Natural killer cell (primary cell): ENCODE measurements at places on chromosomes 6 and 20. TPM values are rescaled to one million over a fixed set of nuclear protein-coding genes. Genes with fewer than 3 reads are reported as not detected.

- DNase-seq = no peak
Measured at GRCh38 chr6:156909212-156910010, 132.2 kb downstream of the ARID1B start.

DNA sequence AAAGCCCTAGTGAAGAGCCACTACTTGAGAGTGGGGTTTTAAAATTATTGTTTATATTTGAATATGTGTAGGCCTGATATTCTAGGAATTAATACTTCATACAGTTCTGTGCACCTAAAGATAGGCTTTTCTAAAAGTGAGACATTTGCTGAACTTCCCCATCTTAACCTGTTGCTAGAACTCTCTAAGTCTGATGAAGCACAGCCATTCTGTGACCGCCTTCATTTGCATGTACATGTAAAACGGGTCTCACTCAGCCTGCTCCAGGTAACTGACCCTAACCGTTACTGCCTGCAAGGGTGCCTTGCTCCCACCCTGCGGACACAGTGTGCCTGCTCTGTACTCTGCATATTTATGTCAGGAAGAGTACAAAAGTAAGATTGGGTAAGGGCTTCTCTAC is 44.3 kb upstream of the IRF4 start:
- DNase-seq = no peak

EFCAB8 gene
- 2.9 TPM for total RNA-seq

DNA sequence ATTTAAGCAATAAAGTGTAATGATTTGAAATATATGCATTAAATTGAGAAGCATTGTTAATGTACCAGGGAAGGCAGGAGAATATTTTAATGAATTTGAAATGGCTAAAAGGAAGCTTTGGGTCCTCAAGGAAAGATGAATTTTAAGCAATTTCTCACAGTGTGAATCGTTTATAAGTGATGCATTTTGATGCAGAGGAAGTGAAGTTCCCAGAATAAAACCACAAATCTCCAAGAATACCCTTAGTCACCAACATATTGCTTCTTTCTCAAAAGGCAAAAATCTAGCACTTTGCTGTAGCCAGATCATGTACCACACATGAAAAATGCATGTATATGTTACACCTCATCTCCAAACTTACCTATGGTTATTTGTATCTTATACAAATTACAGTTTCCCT is 11.7 kb downstream of the TPD52L1 start:
- no peak for DNase-seq

GRCh38 chr6:11363881-11364576 is 131.6 kb upstream of the NEDD9 start:
- DNase-seq = peak; percentile 43

- no peak for DNase-seq
Measured at GRCh38 chr6:143838395-143838794, 4.7 kb upstream of the LTV1 start.

GRCh38 chr6:85685713-85686112 is 43.0 kb upstream of the SYNCRIP start:
- no peak for DNase-seq

- no peak for DNase-seq
Measured at GRCh38 chr6:163149279-163149848, 265.2 kb upstream of the QKI start.

DNA sequence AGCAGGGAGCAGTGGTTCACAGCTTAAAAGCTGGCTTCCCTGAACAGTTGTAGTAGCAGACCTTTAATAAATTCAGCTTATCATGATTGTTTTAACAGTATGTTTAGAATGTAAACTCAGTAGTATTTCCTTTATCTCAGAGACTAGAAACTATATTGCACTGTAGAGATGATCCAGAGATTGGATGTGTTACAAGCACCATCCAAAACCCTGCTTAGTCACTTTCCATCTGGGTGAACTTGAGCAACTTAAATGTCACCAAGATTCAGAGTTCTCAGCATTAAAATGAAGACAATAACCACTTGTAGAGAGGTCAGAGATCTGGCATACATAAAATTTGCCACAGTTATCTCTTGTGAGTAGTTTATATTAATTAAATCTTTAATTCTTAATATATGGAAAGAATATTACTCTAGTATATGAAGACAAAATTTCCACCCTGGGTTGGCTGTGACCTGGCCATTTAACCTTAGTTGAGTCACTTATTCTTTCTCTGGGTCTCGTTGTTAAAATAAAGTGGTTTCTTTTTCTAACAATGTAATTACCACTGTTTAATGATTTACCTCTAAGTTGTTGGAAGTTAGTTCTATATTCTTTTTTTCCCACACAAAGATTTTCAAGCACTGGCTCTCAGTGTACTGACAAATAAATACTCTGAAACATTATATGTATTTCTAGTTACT is 239.2 kb upstream of the FKBP1C start:
- DNase-seq = no peak

DNA sequence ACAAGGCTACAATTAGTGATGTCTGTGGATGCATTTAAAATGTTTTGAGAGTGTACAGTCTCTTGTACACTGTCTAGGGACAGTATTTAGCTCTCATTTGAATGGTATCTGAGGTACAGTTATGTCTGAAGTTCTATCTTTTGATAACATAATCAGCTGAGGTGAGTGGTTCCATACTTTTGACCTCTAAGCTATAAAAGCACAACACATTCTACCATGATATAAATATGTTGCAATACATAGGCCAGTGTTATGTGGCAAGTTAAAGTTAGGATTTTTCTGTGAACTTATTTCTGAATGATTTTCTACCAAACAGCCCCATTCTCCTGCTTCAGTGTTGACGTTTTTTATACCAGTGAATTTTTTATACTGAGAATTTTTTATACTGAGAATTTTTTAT is 77.6 kb downstream of the AKAP7 start:
- no peak for DNase-seq

- no peak for DNase-seq
Measured at GRCh38 chr6:88166493-88167351, 575 bp upstream of the CNR1 start.

CCN5 gene
- total RNA-seq = not detected

ZBTB46 gene
- 1.1 TPM for total RNA-seq

DNA sequence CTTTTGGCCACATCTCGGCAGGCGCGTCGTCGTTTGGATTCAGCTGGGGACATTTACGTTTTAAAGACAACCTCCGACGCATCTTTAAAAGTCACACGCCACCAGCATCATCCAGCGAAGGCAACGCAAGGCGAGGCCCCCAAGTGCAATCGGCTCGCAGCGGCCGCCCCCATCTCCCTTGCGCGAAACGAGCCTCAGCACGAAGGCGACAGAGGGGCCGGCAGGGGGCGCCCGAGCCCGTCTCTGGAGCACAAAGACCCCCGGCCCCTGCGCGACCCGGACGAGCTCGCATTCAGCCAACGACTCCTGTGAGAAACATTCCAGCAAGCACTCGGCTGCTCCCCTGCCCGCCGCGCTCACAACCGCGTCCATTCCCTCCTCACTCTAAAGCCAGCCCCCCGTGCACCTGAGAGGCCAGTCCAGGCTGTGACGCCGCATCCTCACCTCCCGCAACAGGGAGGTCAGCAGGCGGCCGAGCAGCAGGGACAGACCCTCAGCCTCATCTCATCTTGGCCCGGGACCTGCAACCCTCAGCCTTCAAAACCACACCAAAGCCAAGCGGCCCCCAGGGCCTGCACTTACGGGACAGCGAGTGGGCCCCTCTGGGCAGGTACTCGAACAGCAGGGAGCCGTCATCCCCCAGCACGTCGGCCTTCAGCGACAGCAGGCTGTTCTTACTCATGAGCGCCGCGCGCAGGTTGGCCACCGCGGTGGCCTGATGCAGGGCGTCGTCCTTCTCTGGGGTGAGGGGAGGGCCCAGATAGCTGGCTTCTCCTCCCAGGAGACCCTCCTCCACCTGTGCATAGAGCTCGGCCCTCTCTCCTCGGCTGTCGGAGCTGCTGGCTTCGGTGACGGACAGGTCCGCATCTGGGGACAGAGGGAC is 35.8 kb downstream of the SLC2A4RG start:
- DNase-seq = peak; percentile 53

DNA sequence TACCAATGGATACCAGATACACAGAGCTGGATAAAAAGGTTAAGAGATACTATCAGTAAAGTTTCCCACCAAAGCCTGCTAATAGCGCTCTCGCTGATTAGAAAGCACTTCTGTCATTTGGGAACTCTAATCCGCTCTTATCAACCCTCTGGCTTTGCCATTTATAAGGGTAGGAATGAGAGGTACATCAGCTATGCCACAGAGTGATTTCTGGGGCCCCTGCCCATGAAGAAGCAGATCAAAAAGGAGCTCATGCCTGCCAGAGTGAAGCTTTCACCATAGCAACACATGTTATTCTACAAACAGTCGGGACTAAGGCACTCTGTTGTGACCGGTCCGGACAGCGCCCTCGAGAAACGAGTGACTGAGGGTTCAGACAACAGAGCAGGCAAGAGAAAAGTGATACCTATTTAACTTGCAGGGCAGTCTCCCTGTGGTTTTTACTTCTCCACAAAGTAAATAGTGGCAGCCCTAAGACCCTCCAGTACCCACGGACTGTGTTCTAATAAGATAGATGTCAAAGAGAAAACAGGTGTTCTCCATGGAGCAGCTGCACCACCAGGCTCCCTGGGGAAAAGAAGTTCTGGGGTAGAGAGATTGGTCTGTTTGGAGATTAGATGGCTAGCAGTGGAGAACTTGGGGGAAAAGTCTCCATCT is 5.6 kb downstream of the TRAM2 start:
- DNase-seq = no peak

DNA sequence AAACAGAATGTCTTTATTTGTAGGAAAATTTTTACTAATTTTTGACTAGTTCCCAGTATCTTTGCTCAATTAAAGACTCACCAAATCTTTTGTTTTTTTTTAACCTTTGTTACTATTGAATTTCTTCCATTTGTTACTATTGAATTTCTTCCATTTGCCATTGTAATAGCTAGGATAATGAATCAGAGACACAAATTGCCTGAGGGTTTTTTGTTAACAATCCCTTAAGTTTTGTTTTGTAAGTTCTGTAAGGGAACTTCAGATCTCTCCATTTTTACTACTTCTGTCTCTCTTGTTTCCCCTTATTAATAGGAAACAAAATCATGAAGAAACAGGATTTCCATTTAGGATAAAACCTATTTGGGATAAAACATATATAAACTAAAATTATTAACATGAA is 104.3 kb downstream of the MAP3K4 start:
- no peak for DNase-seq

DNA sequence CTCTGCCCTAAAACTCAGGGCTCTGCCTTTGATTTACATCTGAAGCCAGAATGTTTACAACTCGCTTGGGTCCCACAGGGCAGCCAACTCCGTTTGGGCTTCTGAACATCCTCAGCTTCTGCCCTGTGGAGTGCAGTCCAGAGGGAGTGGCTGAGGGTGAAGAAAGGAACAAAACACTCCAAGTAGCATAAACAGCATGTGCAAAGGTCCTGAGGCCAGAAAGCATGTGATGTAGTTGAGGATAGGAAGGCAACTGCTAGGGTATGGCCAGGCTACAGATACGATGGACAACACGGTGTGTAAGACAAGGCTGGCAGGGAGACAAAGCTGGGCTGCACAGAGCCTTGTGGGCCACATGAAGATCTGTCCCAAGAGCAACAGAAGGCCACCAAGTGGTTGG is 12.5 kb downstream of the JAG1 start:
- no peak for DNase-seq

CDH26 gene
- 1.2 TPM for total RNA-seq

DNA sequence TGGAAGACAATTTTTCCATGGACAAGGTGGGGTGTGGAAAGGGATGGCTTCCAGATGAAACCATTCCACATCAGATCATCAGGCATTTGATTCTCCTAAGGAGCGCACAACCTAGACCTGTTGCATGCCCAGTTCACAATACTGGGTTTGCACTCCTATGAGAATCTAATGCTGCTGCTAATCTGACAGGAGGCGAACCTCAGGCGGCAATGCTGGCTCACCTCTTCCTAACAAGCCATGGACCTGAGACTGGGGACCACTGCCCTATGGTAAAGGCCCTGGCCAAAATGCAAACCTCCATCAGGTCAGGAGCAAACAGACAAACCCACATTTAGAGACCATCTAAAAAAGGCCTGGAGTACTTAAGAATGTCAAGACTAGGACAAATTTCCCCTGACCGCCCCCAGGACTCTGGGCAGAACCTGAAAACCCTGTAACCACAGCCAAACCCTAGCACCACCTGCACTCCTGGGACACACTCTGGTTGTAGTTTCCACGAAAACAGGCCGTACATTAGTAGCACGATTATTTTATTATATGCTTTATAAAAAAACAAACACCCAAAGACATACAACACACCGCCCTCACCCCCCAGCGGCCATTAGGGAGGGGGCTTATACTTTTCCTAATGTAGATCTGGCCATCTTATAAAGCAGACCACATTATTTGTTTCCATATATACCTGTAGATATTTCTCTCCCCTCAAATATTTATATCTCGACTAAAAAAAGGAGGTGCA is 27.3 kb downstream of the SNX5 start:
- DNase-seq = no peak

GRCh38 chr6:8651998-8652397 is 216.7 kb upstream of the SLC35B3 start:
- no peak for DNase-seq

PAK1IP1 gene
- 3.6 TPM for total RNA-seq

- no peak for DNase-seq
Measured at GRCh38 chr6:24195836-24196597, 70.0 kb downstream of the NRSN1 start.

DNA sequence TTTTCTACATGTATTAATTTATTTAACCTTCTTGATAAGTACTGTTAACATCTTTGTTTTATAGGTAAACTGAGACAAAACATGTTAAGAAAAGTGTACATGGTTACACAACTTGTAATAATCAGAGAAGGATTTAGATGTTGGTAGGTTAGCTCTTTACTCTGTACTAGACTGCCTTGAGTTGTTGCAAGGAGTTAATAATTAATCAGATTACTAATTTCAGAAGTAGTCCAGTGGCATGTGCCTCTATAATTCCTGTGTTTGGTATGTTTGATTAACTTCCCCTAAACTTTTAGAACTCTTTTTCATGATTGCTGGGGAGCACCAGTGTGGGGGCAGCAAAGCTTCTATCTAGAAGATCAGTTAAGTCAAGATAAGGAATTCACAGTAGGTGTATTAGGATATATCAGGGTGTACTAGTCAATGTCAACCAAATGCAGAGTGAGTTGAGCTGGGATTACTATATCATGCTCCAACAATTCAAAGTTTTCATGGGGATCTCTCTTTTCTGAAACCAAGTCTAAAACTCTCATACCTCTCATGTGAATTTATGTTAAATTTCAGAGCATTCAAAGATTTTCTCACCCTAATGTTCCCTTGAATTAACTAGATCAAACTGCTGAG is 129.7 kb upstream of the AHI1 start:
- no peak for DNase-seq

PTCHD4 gene
- total RNA-seq = not detected

QKI gene
- total RNA-seq = 174 TPM

DNA sequence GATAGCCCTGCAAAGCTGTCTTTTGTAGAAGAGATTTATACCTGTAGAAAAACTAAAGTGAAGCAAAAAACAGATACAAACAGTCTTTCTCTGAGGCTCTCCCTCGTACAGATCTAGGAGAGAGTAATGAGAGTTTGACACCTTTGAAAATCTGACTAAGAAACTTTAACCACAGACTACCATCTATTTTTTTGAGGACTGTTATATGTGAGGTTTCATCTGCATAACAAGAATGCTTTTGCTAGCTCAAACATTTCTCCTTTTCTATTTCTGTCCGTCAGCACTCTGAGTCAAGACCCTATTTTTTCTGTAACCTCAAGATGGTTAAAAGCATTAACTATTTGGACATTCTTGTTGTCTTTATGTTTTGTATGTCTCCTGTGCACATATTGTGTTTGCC is 193.0 kb downstream of the BTBD3 start:
- DNase-seq = no peak
